ENCODE measurements at places on chromosomes 16 and 17.

DNA sequence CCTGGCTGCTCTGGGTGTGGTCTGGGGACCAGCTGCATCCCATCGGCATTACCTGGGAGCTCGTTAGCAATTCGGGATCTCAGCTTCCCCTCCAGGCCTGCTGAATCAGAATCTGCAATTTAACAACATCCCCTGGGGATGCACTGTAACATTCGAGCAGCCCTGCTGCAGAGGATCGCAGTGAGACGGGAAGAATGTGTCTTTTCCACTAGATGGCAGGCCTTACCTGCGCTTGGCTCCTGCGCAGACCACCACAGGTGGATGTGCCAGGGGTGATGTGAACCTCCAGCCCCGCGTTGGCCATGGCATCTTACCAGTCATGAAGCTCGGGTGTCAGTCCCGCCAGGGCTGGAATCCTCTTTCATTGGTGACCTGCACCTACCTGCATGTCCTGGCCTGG lies 209.9 kb downstream of the PRKCB start:
- no peak for DNase-seq

GRCh38 chr17:82328141-82328993 lies 5.2 kb downstream of the SECTM1 start:
- no peak for DNase-seq

DNA sequence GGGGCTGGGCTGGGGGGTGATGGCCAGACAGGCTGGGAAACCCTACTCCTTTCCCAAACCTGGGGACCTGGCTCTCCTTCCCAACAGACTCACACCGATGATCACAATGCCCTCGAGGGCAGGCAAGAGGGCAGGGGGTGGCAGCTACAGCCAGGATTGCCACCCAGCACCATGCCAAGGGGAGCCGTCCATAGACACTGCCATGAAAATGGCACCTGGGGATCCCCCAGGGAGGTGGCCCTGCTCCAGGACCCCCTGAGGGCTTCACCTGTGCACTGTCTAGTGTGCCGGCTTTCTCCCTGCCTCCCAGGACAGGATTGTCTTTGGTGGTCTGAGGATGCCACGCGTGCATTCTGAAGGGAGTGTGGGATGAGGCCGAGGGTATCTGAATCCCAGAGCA lies 24.6 kb downstream of the RPH3AL start:
- DNase-seq: no peak

- DNase-seq: no peak
Observed at GRCh38 chr17:19337712-19338023, 24.9 kb downstream of the B9D1 start.

- no peak for DNase-seq
Observed at GRCh38 chr17:77205396-77206125, 64.8 kb downstream of the SEC14L1 start.

- no peak for DNase-seq
Observed at GRCh38 chr16:26567356-26567755, 499.4 kb upstream of the C16orf82 start.

DNA sequence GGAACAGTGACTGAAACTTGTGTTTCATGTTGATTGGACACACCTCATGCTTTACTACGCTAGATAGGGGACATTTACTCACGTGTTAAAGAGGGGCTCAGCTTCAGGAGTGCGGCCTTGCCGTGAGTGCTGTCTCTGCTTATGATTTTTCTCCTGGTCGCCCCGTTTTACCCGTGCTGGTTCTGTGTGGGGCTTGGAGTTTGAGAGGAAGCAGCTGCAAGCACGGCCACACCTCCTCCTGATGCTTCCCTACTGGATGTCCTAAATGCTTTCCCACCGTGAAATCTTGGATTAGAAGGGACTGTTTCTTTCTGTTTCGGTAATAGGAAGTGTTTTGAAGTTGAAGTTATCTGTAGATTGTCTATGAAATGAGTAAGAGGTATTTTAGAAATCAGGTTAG lies 54.0 kb upstream of the ZNF750 start:
- no peak for DNase-seq

- no peak for DNase-seq
Observed at GRCh38 chr16:19578378-19578971, 23.0 kb downstream of the VPS35L start.

- peak; percentile 75 for DNase-seq
Observed at GRCh38 chr17:66567234-66568170, 265.1 kb downstream of the PRKCA start.

GRCh38 chr16:68732042-68732680 lies 4.9 kb upstream of the CDH1 start:
- DNase-seq: no peak

DNA sequence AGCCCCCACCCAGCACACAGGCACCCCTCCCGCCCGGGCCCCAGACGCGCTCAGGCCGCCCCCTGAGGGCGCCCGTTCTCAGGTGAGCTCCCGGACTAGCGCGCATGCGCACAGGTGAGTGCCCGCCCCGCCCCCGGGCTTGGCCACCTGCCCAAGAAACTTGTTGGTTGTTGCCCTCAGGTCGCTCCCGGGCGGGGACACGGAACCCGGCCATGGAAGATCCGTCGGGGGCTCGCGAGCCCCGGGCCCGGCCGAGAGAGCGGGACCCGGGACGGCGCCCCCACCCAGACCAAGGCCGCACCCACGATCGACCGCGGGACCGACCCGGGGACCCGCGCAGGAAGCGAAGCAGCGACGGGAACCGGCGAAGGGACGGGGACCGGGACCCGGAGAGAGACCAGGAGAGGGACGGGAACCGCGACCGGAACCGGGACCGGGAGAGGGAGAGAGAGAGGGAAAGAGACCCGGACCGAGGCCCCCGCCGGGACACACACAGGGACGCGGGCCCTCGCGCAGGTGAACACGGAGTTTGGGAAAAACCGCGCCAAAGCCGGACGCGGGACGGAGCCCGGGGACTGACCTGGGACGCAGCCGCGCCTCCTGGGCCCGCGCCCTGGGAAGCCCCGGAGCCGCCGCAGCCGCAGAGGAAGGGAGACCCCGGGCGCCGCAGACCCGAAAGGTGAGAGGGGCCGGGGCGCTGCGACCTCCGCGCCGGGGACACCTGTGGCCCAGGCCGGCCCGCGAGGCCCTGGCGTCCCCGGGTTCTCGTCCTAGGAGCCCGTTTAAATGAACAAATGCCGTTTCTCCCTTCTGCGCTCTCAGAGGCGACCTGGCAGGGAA lies at the start of gene MARVELD3:
Gene MARVELD3, plus strand, starts transcription at position 167 of the 840 bp plus-strand sequence. Its CDS starts 46 bp downstream, at position 213.
- DNase-seq: peak; percentile 15

DNA sequence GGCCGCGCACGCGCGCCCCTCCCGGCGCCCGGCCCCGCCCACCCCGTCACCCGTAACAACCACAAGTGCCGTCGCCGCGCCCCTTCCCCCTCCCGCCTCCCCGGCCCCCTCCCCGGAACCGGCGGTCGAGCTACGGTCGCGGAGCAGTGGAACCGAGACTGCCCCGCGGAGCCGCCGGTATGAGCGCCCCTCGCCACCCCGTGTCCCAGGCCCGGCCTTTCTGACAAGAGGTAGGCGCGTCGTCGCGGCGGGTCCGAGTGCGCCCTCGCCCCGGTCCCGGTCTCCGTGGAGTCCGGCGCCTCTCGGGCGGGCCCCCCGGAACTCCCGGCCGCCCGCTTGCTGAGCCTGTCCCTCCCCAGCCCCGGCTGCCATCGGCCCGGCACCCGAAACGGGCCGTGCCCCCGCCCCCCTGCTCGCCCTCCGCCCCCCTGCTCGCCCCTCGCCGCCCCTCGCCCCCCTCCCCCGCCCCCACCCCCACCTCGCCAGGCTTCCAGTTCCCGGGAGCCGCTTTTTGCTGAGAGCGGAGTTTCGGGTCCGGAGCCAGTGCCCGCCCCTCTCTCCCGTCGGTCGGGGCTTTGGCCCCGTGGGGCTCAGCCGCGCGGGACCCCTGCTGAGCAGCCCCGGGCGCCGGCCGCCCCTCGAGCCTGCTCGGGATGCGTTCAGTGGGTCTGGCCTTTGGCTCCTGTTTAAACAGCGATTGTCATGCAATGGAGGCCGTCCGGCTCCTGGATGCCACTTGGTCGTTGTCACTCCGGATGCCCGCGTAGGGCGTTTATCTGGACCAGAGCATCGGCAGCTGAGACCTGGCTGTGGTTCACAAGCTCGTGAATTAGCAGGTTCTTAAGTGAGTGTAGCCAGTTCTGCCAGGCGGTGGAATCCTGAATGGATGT lies at the start of gene SEC14L1:
Gene SEC14L1, plus strand, starts transcription at position 92 of the 890 bp plus-strand sequence. CDS start 2,628 bp downstream, outside the sequence.
- DNase-seq: peak; percentile 36

DNA sequence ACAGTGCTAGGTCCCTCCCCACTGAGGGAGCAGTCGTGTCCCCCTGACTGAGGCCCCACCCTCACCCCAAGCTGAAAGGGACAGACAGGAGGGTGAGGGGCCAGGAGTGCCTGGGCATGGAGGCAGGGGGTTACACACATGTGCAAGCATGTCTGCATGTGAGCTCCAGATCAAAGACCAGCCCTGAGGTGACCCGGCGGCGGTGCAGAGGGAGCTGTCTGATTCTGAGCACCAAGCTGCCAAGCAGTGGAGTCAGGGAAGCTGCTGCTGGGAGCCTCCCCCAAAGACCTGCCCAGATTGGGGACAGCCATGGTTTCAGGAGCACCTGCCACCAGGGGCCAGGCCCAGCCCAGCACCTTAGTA lies 5.5 kb downstream of the DLX3 start:
- DNase-seq: no peak

- DNase-seq: no peak
Observed at GRCh38 chr16:9159839-9160550, 68.6 kb downstream of the HAPSTR1 start.

- no peak for DNase-seq
Observed at GRCh38 chr17:76845541-76846017, 22.6 kb upstream of the MGAT5B start.

- peak; percentile 93 for DNase-seq
Observed at GRCh38 chr17:17476865-17477467, at the start of gene MED9. Gene MED9, plus strand, starts transcription at chr17:17477000. Its CDS starts 42 bp downstream, at chr17:17477042.

DNA sequence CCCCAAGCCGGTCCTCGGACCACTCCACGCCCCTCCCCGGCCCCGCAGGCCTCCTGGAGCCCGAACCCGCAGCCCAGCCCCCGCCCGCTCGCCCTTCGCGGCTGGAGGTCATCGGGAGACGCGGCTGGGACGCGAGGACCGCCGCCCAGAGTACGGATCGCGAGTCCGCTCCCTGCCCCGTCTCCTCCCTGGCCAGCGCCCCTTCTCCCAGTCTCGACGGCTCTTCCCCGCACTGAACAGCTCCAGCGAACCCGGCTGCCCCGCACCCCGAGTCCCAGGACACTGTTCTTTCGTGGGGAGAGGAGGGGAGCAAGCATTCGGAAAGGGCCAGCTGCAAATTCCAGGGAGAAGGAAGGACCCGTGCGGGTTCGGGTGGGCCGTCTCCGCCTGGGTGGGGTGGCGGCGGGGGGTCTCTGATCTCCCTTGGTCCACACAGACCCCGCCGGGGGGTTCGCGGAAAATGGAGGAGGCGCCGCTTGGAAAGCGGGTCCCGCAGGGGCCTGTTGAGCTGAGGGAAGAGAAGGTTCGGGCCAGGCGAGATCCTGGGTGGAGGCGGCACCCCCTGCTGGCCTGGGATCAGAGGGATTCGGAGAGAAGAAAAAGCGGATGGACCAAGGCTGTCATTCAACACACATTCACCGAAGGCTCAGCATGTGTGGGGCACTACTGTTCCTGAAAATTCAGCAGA lies 632 bp upstream of the RTN4RL1 start:
- no peak for DNase-seq

DNA sequence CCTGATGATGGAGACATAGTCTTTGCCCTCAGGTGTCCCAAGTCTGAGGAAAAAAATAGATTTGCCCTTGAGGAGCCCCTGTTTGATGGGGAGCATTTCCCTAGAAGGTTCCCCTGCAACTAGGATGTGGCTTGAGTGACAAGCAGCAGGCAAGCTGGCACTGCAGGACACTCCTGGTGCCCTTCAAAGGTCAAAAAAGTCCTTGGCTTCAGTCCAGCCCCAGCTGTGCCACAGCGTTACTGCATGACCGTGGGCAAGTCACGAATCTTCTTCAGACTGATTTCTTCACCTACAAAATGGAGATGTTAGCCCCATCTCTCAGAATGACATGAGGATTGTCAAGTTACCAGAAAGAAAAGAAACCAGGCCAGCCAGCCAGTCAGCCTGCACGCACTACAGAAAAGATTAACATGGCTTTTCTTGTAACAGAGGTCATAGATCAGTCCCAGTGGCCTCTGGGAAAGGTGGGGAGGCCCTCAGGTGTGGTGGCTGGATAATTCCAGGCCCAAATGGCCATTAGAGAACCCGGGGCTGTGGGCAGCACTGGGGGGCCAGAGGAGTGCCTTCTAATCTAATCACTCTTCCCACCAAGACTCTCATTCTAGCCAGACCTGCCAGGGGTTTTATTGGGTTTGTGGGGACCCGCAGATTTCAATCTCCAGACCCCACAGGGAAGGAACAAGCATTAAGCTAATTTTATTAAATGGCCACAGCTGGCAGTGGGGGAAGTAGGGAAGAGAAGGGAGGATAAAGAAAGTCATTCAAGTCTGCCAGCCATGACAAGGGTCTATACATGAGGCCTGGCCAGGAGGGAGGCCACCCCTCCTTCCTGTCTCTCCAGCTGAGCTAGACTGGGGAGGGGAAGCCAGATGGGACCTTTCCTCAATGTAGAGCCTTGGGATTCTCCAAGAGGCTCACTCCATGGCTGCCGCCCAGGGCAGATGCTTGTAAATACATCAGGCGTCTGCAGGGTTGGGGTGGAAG lies 9.7 kb upstream of the KIF18B start:
- no peak for DNase-seq

DNA sequence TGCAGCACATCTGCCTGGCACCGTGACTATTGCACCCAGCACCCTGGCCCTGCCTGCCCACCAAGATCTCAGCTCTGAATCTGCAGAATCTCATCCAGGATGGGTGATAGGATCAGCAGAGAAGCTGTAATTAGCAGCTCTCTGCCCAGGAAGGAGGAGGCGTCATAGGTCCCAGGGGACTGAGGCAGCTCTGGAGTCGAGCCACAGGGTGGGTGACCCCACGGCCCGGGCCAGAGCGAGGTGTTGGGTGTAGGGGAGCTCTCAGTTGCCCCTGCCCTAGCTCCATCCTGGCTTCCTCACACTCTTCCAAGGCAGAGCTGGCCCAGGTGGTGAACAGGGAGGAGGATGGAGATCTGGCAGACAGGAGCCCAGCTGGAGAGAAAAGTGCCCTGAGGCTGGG lies 18.2 kb upstream of the FAM83G start:
- DNase-seq: no peak
